ENCODE measurements at places on chromosomes 4 and X.

- no peak for DNase-seq
Observed at GRCh38 chr4:10082459-10083272, 33.9 kb downstream of the WDR1 start.

GRCh38 chr4:71221510-71222466 is 117.0 kb upstream of the SLC4A4 start:
- no peak for DNase-seq

GRCh38 chrX:39513836-39514235 is 583.9 kb downstream of the BCOR start:
- DNase-seq = no peak

DNA sequence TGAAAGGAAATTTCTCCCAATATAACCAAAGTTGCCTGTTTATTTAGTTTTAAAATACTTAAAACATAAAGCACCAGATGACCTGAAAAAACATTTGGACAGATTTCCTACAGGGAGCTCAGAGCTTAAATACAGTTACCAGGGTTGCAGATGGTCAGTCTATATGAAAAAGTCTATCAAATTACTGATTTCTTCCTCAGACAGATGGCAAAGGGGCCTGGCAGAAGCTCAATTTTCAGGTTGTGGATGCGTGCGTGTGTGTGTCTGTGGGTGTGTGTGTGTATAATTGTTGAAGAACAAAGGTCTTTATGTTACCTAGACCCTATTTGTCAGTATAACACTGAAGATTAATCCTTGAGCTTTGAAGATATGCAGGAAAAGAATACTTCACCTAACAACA is 169.4 kb downstream of the MAD2L1 start:
- no peak for DNase-seq

- no peak for DNase-seq
Observed at GRCh38 chrX:92270936-92271855, 492.0 kb downstream of the PCDH11X start.

Measured in SHP77 treated with DMSO at 0.1 percent for 48 hours (cell line).